ENCODE measurements at places on chromosomes 1 and 21.

- no peak for DNase-seq
These were observed 4.8 kb upstream of the DYNLT5 start for GRCh38 chr1:66747501-66747900.

- no peak for DNase-seq
These were observed 32.4 kb downstream of the MAPKAPK2 start for GRCh38 chr1:206716870-206717673.

- DNase-seq = no peak
These were observed 64.0 kb upstream of the ASB17 start for GRCh38 chr1:75996196-75996595.

DNA sequence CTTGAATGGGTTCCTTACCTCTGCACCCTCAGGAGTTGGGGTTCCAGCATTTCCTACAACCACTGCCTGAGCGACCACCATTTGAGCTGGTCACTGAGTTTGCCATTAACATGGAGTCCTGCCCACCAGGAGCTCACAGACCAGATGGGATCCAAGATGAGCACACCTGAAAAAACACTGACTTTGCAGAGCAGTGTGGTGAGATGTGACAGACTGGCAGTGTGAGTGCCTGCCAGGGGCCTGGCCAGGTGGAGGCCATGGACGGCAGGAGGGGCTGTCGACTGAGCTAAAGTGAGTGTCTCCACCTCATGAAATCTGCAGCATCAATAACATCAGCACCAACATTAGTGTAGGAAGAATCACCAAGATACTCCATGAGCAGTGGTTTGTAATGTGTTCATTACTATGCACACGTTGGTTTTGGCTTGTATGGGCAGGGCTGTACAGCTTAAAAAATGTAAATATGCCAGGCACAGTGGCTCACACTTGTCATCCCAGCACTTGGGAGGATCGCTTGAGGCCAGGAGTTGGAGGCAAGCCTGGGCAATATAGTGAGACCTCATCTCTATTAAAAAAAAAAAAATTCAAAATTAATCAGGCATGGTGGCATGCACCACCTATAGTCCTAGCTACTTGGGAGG is 12.2 kb upstream of the MIXL1 start:
- DNase-seq = no peak

DNA sequence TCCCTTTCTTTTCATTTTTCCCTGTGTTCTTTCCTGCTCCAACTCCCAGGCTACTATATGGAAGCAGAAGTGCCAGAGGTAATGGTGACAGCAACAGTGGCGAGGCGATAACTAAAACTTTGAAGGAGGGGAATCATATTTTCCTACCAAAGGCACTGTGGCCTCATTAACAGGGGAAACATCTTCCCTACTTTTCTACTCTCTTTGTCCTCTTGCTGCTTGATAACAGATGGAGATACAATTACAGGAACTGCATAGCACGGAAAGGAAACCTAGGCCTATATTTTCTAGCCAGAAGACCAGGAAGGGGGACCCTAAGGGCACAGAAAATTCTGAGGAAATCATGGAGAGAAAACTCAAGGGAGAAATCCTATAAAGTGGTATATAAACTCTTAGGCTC is 42.3 kb downstream of the SASS6 start:
- DNase-seq = no peak

DNA sequence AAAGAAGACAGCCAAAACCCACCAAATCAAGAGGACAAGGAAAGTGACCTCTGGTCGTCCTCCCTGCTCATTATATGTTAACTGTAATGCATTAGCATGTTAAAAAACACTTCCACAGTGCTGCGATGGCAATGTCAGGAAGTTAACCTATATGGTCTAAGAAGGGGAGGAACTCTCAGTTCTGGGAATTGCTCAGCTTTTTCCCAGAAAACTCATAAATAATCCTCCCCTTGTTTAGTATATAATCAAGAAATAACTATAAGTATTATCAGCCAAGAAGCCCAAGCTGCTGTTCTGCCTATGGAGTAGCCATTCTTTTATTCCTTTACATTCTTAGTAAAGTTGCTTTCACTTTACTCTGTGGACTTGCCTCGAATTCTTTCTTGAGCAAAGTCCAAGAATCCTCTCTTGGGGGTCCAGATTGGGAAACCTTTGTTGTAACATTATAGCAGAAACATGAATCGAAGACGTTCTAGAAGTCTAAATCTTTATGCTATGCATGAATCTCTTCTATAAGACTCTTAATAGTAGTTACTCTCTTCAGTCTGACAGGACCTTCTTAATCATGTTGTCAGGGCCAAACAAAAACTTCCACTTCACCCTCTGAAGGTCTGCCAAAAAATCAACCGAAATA is 110.0 kb upstream of the VANGL1 start:
- DNase-seq = no peak

- DNase-seq = no peak
These were observed 181.0 kb downstream of the GIPC2 start for GRCh38 chr1:78226784-78227183.

GRCh38 chr21:41638201-41638790 is 128.6 kb downstream of the RIPK4 start:
- no peak for DNase-seq

- no peak for DNase-seq
These were observed 12.4 kb downstream of the RIPK4 start for GRCh38 chr21:41754479-41754891.

- DNase-seq = no peak
These were observed 8.4 kb downstream of the SLC44A5 start for GRCh38 chr1:75602486-75602885.

DNA sequence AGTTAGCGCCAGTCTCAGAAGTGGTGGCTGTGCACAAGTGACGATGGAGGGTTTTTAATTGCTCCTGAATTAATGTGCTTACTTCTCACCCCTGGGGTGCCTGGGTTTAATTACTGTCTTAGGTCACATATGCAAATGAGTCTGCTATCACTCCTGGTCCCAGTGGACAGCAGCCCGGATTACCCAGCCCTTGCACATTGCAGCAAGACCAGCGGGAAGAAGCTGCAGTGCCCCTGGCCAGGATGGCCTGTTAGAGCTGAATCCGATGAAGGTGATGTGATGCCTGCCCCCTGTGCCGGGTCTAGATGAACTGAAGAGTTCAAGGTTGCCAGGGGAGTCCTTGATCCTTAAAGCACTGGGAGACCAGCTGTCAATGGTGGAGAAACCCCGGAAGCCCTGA is 24.2 kb downstream of the ENO1 start:
- DNase-seq = no peak

DNA sequence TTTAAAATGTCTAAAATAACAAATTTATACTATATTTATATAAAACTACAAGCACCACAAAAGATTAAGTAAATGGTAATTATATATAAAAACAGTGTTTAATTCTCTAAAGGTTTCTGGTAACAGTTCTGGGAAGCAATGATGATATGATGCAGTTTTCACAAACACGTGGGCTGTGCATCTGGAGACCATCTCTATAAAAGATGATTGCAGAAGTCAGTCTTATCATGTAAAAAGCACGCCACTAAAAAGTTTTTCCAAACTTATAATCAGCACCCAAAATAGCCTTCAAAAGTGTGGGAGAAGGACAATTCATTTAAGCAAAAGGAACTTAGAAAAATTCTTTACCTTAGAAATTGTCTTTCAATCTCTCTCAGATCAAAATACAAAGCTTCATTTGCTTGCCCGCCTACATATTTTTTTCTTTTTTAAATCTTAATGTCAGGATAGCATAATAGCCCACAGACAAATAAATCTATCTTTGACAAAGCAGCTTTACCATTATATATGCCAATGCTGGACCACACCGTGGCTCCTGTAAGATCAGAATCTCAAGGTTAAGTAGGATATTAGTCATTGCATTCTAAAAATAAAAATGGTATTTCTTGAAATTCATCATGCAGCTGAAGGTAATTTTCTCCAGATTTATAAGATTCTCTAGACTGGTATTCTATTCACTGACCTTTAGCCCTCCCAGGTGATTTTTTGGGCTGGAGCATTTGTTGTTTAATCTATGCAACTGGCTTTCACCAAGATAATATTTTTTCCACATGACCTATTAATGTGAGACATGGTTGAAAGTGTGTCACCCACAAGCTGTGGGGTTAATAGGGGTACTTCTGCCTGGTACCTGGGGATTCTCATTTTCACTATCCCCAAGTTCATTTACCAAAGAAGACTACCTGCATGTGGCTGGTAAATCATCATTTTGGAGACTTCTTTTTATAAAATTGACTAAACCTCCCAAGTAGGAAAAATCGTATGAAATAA is 189.6 kb upstream of the ST6GALNAC5 start:
- DNase-seq = no peak

DNA sequence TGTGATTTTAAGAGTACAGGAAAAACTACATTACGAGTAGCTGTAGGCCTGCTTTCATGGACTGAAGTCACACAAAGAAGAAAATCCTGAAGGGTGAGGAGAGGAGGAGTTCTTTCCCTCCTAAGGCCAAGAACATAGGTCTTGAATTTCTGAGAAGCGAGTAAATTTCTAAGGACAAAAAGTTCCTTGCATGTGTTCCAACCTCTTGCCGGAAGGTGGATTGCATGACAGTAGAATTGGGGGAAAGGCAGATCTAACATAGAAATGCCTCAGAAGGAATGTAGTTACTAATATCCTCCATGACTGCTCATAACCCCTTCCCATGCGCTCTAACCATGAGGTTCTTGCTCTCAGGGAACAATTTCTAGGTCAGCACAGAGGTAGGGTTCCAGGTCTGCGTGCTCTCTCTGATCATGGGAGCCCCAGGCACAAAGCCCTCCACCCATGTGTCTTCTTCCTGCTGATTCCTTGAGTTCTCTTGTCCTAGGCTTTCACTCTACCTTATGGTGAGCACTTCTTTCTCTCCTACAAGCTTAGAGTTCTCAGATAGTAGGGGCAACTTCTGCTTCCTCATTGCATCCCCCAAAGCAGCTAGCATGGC is 13.7 kb downstream of the CD2 start:
- no peak for DNase-seq

DNA sequence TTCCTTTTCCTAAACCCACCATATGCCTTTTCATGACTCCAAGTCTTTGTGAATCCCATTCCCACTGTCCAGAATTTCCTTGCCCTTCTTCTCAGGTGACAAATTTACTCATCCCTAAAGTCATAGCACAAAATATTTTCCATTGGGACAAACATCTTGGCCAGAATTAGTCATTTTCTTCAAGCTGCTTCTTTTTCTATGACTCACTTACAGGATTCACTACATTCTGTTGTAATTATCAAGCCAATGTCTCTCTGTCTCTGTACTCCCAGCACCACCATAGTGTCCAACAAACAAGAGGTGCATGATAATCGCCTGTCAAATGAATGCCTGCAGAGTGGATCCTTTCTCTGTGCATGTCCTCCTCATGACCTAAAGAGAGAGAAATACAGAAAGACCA is 37.8 kb downstream of the SGIP1 start:
- DNase-seq = no peak

GRCh38 chr21:41381731-41382130 is 19.9 kb downstream of the MX2 start:
- DNase-seq = no peak

DNA sequence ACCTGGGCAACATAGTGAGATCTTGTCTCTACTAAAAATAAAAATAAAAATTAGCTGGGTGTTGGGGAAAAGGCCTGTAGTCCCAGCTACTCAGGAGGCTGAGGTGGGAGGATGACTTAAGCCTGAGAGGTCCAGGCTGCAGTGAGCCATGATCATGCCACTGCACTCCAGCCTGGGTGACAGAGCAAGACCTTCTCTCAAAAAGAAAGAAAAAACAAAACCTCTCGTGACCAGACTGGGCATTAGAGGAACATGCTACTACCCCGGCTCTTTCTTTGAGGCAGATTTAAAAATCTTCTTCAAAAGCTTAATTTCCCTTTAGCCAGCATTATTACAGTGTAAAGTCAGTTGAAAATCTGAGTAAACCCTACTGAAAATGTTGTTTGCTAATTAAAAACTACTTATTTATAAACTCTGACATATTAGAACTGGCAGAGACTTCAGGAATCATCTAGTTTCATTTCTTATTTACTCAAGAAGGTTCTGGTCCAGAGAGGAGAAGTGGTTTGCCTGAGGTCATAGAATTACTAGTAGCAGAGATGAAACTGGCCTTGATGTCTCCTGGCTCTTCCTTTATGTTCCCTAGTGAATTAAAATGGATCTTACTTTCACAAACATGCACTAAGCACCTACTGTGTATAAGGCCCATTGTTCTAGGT is 11.6 kb upstream of the ELAVL4 start:
- DNase-seq = no peak

- DNase-seq = no peak
These were observed 86.2 kb upstream of the IRF2BP2 start for GRCh38 chr1:234696148-234696576.

- DNase-seq = no peak
These were observed 34.0 kb downstream of the FOXO6 start for GRCh38 chr1:41394959-41395956.

GRCh38 chr1:77536813-77537212 is 145.6 kb downstream of the ZZZ3 start:
- DNase-seq = no peak

- no peak for DNase-seq
These were observed 7.6 kb downstream of the TENT5C start for GRCh38 chr1:117613249-117613968.

DNA sequence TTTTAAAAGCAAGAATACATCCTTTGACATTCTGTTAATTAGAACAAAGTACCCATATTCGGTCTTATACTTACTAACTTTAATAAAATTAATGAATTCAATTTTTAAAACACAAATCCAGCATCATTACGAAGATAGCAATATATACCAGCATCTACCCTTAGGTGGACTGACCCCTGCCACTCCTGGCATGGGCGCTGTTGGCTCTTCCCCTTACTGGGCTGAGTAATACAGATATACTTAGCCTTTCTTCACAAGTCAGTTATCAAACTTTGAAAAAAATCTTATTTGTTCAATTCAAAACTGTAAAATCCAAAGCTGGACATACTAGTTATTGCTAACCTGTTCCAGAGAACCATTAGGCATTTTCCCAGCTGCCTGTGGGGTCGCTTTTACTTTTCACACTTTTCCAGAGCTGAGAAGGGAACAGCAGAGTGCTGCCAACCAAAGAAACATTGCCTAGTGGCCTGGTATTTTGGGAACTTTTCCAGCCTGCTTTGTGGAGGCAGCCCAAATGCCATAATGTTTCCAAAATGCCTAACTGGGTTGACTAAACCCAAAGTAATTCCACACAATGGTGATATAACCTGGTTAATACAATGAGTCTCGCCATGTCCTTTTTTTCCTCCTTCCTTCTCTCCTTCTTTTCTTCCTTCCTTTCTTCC is 424.7 kb upstream of the ADGRL2 start:
- no peak for DNase-seq

DNA sequence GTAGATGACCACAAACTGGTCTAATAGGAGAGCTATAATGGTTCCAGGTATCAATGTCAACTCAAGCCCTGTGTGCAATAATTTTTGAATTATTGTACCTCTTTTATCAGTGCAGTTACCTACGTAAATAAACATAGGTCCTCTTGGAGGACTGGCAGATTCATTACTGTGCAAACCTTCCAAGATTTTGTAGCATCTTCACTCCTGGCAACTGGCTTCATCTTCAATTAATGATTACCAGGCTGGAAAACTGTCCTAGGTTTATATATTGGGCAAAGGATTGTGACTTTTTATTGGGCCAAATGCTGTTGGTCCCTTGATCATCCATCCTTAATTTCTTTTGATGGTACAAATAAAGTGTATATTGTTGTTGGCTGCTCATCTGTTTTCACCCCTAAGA is 35.6 kb downstream of the C4BPA start:
- DNase-seq = no peak

- no peak for DNase-seq
These were observed 38.9 kb downstream of the LEPR start for GRCh38 chr1:65459397-65459768.

- DNase-seq = no peak
These were observed 273.9 kb upstream of the FMN2 start for GRCh38 chr1:239817801-239818200.

Data from CD4-positive, alpha-beta T cell treated with Interleukin-6 for 4 hours (primary cell).